A549 treated with dexamethasone at 1 μM for 4 hours (cell line): ENCODE measurements at places on chromosomes 6 and 20. TPM values are rescaled to one million over a fixed set of nuclear protein-coding genes. Genes with fewer than 3 reads are reported as not detected.

Gene LAMA4
- 1.3 to 1.9 TPM (median 1.4 TPM) in 5 replicates for total RNA-seq

Gene PGC
- 0.09 to 0.14 TPM (median 0.10 TPM) in 3 of 5 replicates, not detected in the others for total RNA-seq

Gene CASS4
- 0.02 to 0.07 TPM (median 0.05 TPM) in 4 of 5 replicates, not detected in the other for total RNA-seq

Gene CD93
- 0.02 TPM in 1 of 5 replicates, not detected in the others for total RNA-seq
